ENCODE measurements at places on chromosomes 12 and 14. TPM values are rescaled to one million over a fixed set of nuclear protein-coding genes. Genes with fewer than 3 reads are reported as not detected.

Gene IL26
- total RNA-seq: not detected

DNA sequence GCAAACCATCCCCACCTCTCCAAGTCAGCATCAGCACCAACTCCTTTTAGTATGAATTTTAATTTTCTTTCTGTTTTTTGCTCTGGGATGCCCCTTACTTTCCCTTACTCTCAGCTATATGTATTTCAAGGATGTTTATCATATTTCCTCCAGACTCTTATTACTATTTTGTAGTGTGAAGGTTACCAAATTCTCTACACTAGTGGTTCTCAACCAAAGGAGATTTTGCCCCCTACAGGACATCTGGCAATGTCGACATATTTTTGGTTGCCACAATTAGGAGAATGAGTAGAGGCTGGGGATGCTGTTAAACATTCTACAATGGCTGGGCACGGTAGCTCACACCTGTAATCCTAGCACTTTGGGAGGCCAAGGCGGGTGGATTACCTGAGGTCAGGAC, 29.1 kb upstream of the SOS2 start:
- DNase-seq: peak; percentile 65

DNA sequence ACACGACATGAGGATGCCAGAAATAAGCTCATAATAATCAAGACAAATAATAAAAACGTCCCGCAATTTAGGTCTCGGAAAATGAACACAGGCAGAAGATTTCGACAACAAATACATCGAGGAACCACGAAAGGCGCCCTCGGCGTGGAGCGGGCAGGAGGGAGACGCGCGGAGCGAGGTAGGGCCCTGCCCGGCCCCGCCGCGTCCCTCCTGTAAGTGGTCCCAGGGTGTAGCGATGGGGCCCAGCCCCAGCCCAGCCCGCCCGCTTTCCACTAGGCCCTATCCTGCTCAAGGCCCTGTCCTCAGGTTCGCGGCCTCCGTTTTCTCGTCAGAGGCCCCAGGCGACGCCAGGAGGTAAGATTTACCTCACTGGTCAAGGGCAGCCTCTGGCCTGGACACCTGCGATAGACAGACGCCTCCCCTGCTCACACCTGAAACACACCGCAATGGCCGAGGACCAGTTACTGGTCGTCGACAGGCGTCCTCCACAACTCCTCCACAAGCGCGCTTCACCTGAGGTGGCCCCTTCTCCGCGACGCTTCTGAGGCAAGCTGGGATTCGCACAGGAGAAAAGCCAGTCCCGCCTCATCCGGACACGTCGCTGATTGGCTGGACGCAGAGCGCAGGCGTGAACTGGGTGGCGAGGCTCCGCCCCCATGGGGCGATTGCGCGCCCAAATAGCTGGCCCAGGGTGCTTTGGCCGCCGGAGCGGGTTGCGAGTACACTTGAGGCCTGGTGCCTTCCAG, at the start of gene SYCP3:
Gene SYCP3 (minus strand): TSS at position 543 of the 746 bp plus-strand sequence. CDS start 1,527 bp downstream, outside the sequence.
- no peak for DNase-seq

DNA sequence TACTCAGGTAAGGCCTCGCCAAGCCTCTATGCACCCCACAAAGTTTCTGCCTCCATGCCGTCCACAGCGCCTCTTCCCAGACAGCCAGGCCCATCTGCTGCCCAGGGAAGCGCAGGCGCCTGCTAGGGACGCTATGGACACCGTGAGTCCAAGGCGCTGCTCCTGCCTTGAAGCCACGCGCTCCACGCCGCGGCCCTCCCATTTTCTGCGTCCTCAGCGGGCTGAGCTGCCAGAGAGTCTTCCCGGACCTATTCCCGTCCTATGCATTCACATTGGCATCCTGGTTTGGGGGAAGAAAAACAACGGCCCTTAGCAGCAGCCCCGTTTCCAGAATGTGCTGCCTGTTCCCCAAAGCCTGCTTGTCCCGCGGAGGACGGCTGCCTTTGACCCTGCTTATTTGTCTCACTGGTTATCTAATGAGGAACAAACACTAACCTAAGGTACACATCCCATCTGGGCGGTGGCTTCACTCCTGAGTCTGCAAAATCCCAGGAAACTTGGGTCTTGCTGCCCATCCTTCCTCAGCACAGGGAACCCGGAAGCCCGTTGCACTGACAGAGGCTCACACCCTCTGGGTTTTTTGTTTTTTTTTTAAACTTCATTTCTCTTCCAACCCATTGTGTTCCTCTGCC, 38.0 kb downstream of the MMAB start:
- DNase-seq: no peak

DNA sequence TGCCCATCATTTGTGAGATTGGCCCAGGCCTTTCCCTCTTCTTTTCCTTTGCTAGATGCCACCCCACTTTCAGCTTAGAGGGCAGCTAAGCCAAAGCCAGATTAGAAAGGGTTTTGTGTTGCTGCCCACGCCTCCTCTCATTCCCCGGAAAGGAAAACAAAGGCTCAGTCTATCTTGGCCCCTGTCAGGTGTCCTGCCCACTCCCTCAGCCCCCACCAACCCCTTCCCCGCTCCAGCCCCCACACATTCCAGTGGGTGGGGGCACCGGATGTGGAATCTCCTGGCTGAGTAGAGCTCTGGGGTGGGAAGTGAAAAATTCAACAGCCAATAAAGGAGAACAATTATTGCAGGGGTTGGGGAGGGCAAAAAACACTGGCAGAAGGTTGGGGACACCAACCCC, 2.2 kb downstream of the BLOC1S1 start:
- no peak for DNase-seq
